ENCODE measurements at places on chromosomes 5 and 9.
A peak's percentile ranks its signal among the peaks of the same experiment; 100 is the strongest.

- peak; percentile 76 for DNase-seq
These were observed 162.7 kb downstream of the C9orf50 start for GRCh38 chr9:129458155-129458661.

DNA sequence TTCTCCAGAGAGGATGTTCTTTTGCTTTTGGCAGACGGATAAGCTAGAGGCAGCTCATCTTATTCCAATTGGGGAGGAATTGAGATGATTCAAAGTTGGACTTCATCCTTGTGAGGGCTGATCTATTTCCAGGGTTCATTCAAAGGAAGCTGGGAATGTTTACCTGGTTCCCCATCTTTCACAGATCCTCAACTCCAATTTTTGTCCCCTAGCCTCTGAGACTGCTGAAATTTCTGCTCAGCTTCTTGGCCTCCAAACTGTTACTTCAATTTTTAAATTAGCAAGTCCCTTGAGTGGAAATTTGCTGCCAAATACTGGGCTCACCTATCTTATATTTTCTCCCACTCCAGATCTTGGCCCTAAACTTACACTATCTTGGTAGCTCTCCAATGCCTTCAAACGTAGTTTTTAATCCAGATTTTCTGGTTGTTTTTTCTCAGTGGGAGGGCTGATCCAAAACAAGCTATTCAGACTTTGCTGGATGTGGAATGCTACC, 93.9 kb upstream of the NEK6 start:
- no peak for DNase-seq

- no peak for DNase-seq
These were observed 195.0 kb downstream of the ADAMTSL1 start for GRCh38 chr9:18668944-18669343.

DNA sequence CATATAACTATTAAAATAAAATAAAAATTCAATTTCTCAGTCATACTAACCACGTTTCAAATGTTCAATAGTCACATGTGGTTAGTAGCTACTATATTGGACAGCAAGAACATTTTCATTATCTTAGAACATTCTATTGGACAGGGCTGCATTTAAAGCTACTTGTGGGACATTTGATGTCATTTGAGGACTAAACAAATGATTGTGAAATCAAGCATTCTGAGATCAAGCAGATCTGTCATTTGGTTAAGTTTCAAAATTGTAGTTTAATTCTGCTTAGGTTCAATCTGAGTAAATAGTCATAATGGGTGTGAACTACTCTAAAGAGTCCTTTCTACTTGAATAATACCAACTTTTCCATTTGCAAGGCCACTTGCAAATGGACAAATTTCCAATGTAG, 226.9 kb upstream of the C9orf72 start:
- DNase-seq, result no peak

DNA sequence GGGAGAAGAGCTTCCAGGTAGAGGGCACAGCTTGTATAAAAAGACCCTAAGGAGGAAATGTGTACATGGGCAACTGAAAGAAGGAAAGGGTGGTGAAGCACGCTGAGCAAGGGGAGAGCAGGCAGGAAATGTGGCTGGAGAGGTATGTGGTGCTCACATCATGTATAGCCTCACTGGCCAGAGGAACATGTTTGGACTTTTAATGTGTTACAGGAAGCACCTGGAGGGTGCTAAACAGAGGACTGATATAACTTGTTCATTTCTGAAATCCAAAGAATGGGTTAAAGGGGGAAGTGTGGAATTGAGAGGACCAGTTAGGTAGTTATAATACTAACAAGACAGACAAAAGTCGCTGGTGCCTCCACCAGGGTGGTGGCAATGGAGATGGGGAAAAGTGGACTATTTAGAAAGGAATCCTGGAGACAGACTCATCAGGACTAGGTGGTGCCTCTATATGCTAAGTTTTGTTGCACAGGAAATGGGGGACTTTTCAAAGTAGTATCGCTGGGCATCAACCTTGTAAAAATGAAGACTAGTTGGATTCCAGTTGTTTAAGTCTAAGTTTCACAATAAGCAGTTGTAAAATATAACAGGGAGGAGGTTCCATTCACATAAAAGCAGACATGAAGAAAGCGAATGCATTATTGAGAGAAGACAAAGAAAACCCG, 63.1 kb upstream of the CD180 start:
- DNase-seq, result no peak

Measured in CD4-positive, alpha-beta T cell treated with Interleukin-1 beta for 1 hour (primary cell).